SK-N-MC (cell line): ENCODE measurements at places on chromosomes 5 and 9.

- DNase-seq: no peak
Measured at GRCh38 chr5:51034222-51034901, 348.9 kb upstream of the ISL1 start.

GRCh38 chr5:93577854-93578812, 2.9 kb downstream of the NR2F1-AS1 start:
- DNase-seq: no peak

GRCh38 chr9:137310189-137311052, 8.3 kb upstream of the NRARP start:
- no peak for DNase-seq

DNA sequence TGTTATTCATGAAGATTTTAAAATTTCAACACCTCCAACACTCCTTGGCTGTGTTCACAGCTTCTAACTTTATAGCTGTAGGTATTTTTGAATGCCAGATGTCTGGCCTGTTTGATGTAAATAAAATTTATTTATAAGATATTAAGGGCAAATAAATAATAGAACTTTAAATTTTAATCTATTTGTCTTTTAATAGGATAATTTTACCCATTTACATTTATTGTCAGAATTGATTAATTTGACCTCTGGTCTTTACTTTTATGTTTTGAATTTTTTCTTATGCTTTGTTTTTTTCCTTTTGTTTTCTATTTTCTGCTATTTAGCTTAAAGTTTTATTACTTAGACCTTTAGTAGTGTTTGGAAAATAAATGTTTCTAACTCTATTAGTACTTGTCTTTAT, 94.6 kb downstream of the UGCG start:
- DNase-seq: no peak

- DNase-seq: no peak
Measured at GRCh38 chr5:107812570-107813141, 141.9 kb upstream of the EFNA5 start.

GRCh38 chr9:37390759-37391158, 31.7 kb upstream of the GRHPR start:
- DNase-seq: no peak

DNA sequence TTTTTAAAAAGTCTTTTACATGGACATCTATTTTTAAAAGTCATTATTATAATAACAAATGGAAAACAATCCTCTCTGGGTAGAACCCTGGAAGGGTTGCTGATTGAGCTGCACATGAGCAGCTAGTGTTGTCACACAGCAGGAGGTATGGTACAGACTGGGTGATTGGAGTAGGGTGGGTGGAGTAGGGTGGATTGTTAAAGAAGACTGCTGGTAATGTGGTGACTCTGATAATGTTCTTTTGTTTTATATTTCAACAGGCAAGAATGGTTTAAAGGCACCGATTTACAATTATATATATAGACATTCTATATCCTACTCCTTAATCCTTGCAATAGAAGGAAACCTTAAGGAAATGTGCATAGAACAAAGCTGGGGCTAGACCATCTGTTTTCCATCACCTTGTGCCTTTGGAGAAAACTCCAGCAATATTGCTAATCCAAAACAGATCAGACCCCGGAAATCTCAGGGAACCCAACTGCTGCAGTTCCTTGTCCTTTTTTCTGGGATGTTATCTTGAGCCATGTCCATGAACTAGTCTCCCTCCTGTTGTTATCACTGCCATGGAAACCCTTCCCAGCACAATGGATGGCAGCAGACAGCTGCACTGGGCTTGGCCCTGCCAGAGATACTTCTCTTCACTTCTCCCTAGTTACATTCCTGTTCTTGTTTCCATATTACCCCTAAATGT, 129.7 kb downstream of the YIPF5 start:
- DNase-seq: no peak

- no peak for DNase-seq
Measured at GRCh38 chr9:72467766-72468738, 53.4 kb upstream of the TMC1 start.

- DNase-seq: no peak
Measured at GRCh38 chr5:141695627-141696215, 13.7 kb upstream of the ARAP3 start.

DNA sequence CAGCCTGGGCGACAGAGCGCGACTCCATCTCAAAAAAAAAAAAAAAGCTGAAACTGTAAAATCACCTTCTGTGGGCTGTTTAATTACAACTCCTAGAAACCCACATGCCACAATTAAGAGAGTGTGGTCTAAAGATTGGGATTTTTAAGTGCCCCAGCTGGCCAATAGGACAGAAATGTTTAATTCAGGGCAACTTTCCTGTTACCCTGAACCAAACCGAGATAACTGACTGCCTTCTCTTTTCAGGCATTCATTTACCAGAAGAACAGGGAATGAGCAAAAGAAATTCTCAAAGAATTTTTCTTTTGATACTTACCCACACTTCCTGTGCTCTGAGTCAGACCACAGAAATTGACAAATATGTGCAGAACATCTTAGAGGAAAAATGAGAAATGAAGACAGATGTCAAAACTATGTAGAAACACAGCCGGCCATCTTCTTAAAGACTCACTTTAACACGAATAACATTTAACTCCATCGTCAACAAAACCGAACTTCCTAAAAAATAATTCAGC, 221.3 kb upstream of the DAPK1 start:
- no peak for DNase-seq

DNA sequence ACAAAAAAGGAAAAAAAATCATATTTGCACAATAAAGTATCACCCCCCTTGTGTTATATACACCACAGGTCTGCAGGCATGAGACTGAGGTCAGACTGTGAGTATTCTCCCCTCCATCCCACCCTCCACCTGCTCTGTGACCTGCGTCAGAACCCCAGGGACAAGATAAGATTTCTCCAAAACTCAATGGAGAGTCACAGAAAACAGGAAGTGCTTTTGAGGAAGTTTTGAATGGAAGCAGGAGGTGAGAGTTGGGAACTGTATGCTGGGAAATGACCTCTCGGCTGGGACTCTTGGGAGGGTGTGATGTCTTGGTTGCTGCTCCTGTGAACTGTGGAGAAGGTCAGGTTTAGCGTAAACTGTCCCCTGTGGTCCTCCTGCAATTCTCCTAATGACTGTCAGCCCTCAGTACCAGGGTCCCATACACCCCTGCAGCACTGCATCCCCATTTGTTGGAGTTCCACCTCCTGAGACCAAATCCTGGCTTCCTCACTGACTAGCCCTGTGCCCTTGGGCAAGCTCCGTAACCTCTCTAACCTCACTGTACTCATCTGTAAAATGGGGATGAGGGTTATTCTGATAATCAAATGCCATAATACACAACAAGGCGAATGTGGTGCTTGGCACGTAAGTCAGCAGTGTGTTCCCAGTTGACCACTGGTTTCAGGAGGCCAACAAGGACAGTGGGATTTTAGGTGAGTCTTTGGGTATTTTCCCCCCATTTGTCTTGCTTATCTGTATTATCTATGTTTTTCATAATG, 6.9 kb upstream of the CTSL start:
- DNase-seq: no peak

GRCh38 chr5:139273322-139273571, 20.3 kb upstream of the MATR3 start:
- no peak for DNase-seq

GRCh38 chr9:88579050-88579715, 44.2 kb downstream of the NXNL2 start:
- no peak for DNase-seq

DNA sequence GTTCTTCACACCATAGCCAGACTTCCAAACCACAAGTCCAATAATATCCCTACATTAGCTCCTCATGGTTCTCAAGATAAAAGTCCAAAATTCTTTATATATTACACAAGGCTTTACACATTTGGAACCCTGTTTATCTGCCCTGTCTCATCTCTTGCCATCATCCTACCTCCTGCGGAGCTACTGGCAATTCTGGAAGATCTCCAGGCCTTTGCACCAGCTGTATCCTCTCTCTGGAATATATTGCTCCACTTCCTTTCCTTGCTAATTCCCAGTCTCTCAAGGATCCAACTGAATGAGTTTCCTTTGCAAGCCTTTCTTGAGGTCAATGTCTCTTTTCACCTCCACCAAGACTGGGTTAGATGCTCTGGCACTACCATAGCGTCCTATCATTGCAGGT, 41.3 kb upstream of the MIER3 start:
- peak; percentile 34 for DNase-seq

DNA sequence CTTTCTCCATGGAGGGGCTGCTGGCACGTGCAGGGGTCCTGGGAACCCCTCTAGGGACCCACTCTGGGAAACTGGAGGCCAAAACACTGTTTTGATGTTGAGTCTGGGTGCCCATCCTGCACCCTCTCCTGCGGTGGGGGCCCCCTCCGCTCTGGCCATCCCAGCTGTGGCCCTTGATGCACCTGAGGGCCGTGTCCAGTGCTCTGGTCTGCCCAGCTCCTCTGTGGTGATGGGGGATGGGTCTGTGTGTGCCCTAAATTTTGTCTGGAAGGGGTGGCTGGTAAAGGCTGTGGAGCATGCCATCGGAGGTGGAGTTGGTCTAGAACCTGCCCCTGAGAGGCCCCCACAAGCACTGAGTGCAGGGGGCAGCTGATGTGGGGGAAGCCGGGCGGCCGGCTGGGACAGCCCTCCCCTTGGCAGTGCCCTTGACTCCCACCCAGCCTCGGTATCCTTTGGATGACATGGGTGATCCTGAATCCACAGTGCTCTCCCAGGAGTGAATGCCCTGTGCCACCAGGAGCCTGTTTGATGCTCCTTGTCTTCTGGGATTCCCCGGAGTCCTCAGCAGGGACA, 26.3 kb downstream of the AHRR start:
- no peak for DNase-seq

DNA sequence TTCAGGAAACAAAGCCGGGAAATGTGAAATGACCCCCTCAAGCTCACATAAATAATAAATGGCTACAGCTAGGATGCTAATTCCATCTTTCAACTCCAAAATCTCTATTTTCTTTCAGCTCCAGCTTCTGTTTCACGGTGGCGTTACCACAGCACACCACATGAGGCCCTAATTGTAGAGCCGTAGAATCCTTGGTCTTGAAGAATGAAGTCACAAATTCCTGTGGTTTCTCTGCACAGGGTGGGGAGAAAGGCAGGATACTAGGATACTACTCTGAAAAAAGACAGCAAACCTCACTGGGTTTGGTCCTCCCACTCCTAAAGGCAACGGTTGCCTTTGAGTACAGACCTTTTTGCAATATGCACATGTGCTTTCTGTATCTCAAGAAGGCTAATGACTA, 13.9 kb upstream of the RARS1 start:
- peak; percentile 74 for DNase-seq

- no peak for DNase-seq
Measured at GRCh38 chr5:83322273-83322924, 149.1 kb upstream of the VCAN start.

DNA sequence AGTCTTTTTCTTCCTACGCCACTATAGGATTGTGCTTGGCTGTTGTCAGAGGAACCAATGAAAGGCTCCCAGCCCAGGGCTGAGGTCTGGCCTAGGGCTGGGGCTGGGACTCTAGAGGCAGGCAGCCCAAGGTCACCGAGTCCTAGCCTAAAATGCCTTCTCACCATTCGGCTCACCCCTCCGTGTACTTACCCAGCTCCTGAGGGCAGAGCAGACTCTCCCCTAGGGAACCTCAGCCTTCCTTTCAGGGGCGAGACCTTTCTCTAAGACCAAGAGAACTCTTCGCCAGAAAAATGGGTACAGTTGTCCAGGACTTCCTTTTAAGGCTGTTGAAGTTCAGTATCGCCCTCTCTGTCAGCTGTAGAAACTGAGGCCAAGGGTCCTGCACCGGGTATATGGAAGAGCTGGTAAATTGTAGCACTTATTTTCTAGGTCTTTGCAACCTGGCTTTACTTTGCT, 1.7 kb upstream of the SPRY4 start:
- DNase-seq: no peak

GRCh38 chr5:160649304-160649703, 202.7 kb downstream of the ATP10B start:
- DNase-seq: no peak

DNA sequence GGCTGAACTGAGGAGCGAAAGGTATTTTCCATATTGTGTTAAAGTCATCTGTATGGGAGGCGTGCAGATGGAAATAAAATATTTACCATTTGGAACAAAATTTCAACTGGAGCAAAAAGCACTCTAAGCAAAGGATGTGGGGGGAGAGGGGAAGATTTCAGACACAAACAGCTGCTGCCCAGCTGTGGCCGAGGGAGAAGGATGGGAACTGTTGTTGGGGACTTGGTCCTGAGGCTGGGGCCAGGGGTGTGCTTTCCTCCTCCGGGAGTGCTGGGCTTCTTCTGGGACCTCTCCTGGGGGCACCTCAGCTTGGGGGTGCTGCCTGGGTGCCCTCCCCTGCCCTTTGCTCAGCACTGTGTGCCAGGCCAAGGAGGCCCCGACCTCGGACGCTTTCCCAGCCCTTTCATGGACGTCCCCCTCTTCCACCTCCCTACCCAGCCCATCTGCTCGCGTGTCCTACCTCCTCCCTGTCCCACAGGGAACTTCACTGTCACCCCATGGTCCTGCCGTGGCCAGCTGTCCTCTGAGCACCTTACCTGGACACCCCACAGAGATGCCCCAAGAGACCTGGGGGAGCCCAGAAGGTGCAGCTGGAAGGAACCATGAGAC, 101.9 kb upstream of the COL5A1 start:
- DNase-seq: no peak

GRCh38 chr5:31427724-31428309, 104.1 kb downstream of the DROSHA start:
- no peak for DNase-seq

GRCh38 chr5:113282472-113282871, 152.3 kb downstream of the TSSK1B start:
- DNase-seq: no peak

DNA sequence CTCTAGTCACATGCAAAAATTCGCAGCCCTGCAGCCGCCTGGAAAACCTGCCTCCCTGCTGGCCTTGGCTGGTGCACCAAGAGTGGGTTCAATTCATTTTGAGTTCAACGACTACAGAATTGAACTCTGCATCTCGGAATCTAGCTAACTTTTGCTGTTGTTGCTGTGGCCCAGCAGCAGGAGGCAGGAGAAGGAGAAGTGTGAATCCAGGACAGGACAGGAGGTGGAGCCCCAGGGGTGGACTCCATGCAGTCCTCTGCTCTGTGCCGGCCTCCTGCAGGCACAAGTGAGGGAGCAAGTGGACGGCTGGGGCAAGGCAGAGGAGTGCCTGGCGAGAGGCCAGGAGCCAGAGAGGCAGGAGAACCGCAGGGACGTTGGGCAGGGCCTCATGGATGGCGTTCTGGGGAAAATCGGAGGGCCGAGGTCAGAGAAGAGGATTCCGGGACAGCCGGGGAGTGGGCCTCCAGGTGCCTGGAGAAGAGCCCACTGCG, 214.2 kb downstream of the FANCC start:
- DNase-seq: no peak
